Endodermal cell (in vitro differentiated cells): ENCODE measurements at places on chromosomes 7 and 10. TPM values are rescaled to one million over a fixed set of nuclear protein-coding genes. Genes with fewer than 3 reads are reported as not detected.

The CDH23 gene
- 2.1 and 2.2 TPM in 2 replicates for total RNA-seq

- peaks cover 55% of the 10 kb centered on the region for H3K36me3 ChIP-seq
- no peak for DNase-seq
- H3K4me1 ChIP-seq: no peaks in the 10 kb centered on the region
- no peak overlapping the region for H3K4me3 ChIP-seq
Measured at GRCh38 chr7:96685755-96686154, 23.9 kb downstream of the SEM1 start.

- H3K4me1 ChIP-seq: no peaks in the 10 kb centered on the region
- H3K27ac ChIP-seq: no peak overlapping the region
- H3K36me3 ChIP-seq: no peaks in the 10 kb centered on the region
- no peak overlapping the region for H3K4me3 ChIP-seq
Measured at GRCh38 chr7:77327932-77328628, 88.1 kb downstream of the GSAP start.

The FXYD4 gene
- total RNA-seq: not detected in 2 replicates

DNA sequence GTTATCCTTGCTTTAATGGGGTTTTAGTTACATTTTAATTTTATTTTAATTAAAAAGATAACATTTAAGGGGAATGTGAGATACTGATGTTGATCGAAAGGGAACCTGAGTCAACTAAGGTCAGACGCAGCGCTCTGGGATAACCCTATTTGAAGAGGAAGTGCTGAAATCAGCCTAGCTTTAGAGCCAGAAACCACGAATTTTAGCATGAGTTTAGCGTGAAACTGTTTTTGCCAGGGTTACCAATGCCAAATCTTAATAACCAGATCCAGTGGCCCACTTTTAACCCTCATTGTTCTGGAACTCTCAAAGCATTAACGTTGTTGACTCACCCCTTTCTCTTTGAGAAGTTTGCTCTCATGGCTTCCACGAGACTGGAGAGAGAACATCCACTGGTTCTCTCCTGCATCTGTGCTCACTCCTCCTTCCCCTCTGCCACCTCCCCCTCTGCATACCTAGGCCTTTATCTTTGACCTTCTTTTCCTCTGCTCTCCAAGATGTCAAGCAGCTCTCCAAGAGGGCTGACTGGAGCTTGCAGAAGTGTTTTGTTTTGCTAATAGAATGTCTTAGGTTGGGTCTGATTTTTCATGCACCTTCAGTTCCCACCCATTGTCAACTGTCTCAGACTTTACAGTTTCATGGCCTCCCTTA, 198.3 kb upstream of the CELF2 start:
- no peak overlapping the region for H3K4me3 ChIP-seq
- DNase-seq: no peak
- no peak overlapping the region for H3K27ac ChIP-seq
- H3K4me1 ChIP-seq: no peaks in the 10 kb centered on the region
- H3K36me3 ChIP-seq: no peaks in the 10 kb centered on the region

The ICA1 gene
- 49.5 to 53.3 TPM (median 50.2 TPM) in 3 replicates for total RNA-seq

The CACNB2 gene
- 1.9 to 3.3 TPM (median 2.2 TPM) in 3 replicates for total RNA-seq

The ZFYVE27 gene
- total RNA-seq: 25.5 and 33.5 TPM in 2 replicates

- H3K27me3 ChIP-seq: no peaks in the 10 kb centered on the region
- DNase-seq: peak; percentile 82
- H3K4me3 ChIP-seq: no peak overlapping the region
- no peaks in the 10 kb centered on the region for H3K36me3 ChIP-seq
- no peak overlapping the region for H3K27ac ChIP-seq
Measured at GRCh38 chr7:27269455-27269854, 26.9 kb downstream of the EVX1 start.

GRCh38 chr7:127654404-127655394, 2.7 kb downstream of the SND1 start:
- no peak for DNase-seq
- H3K27me3 ChIP-seq: no peaks in the 10 kb centered on the region
- no peak overlapping the region for H3K27ac ChIP-seq
- H3K4me1 ChIP-seq: peaks cover 3% of the 10 kb centered on the region
- H3K4me3 ChIP-seq: peak overlapping the region; percentile 95

DNA sequence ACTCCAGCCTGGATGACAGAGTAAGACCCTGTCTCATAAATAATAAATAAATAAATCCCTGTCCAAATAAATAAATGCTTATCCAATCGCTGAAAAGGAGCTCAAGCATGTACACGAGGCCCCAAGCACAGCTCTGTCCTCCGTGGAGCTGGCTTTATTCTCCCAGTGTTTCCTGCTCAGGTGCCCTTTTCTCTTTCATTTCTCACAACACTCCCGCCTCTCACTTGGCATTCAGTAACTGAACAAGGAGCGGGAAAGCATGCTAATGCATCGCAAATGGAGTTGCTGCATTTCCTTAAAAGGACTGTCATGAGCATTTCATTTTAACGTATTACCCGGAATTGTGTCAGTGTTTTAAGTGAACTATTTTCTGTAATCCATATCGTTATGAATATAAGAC, 210.9 kb upstream of the C7orf33 start:
- H3K36me3 ChIP-seq: peaks cover 59% of the 10 kb centered on the region
- peak; percentile 48 for DNase-seq
- no peaks in the 10 kb centered on the region for H3K4me1 ChIP-seq
- no peak overlapping the region for H3K27ac ChIP-seq

DNA sequence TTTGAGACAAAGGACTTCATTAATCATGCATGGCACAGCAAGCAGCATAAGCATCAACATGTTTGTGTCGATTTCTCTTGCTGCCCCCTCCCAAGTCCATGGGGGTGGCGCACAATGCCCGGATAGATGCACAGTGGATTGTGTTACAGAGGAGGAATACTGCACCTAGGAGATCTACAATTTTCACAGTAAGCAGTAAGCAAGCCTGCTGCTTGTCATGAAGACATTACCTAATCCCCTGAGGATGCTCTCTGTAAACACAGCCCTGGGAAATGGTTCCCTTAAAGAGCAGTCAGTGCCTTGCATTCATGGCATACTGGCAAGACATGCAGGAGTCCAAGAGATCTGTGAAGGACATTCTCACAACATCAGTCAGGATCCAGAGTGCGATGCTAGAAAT, 137.7 kb downstream of the ETV1 start:
- peak; percentile 71 for DNase-seq
- H3K27me3 ChIP-seq: no peaks in the 10 kb centered on the region
- H3K27ac ChIP-seq: no peak overlapping the region
- H3K4me3 ChIP-seq: no peak overlapping the region
- H3K36me3 ChIP-seq: no peaks in the 10 kb centered on the region

The EN2 gene
- not detected in 2 replicates for total RNA-seq

- H3K4me3 ChIP-seq: no peak overlapping the region
- H3K27ac ChIP-seq: no peak overlapping the region
- no peak for DNase-seq
- no peaks in the 10 kb centered on the region for H3K4me1 ChIP-seq
Measured at GRCh38 chr10:33195608-33196376, 138.7 kb downstream of the NRP1 start.

DNA sequence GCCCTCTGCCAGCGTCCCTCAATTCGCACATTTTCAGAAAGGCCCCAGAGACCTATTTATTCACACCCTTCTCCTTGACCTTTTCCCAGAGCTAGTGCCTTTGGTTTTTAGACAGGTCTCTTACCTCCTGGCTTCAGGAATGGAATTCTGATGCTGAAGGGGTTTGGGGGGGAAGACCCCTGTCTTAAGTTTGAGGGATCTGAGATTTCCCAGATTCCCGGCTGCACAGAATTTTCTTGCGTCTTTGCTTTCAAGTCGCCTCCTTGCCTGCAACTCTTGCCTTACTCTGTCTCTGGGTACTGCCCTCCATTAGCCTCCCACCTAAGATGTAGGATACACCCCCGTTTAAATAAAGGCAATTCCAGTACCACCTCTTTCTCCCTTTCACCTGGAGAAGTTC, 1.9 kb downstream of the GATA3 start:
- no peak overlapping the region for H3K27ac ChIP-seq
- H3K36me3 ChIP-seq: peaks cover 26% of the 10 kb centered on the region
- H3K4me3 ChIP-seq: peak overlapping the region; percentile 97
- peaks cover 21% of the 10 kb centered on the region for H3K4me1 ChIP-seq

The GIMAP6 gene
- total RNA-seq: not detected in 3 replicates

DNA sequence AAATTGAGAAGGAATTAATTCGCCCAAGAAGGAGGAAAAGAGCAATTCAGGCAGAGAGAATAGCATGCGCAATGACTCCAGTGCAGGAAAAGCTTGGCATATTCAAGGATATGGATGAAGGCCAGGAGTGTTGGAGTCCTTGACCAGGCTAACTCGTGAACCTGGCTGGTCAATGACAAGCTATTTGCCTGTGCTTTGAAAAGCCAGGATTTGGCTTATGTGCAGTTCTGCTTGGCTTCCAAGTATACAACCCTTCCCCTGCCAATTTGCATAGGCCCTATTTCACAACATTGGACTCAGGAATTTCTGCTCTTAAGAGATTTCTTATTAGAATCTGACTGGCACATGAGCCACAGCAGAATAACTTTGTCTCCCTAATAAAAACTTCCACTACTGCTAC, 72.3 kb upstream of the SP8 start:
- H3K4me1 ChIP-seq: no peaks in the 10 kb centered on the region
- no peaks in the 10 kb centered on the region for H3K36me3 ChIP-seq
- no peak overlapping the region for H3K27ac ChIP-seq
- H3K4me3 ChIP-seq: no peak overlapping the region
- no peaks in the 10 kb centered on the region for H3K27me3 ChIP-seq
- DNase-seq: no peak

DNA sequence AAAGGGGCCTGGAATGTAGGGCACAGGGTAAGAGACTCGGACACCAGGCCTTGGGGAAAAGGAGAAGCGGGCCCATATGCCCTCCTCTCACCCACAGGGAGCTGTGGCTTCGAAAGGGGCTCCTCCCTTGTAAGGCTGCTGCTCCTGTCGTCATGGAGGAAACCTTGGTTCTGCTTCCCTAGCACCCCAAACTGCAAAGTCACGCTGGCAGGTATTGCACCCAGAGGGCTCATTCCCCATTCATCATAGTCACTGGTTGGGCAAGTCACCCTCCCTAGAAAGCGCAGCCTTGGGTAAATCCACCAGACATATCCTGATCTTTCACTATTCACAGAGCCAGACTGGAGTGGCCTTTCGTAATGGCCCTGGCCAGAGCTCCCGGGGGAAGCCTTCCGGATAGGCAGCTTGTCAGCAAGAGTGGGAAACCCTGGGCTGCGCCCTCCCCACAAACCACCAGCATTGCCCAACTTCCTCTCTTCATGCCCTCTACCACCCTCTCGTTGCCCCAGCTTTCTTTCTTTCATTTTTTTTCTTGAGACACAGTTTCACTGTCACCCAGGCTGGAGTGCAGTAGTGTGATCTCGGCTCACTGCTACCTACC, 121.0 kb downstream of the HIP1 start:
- no peaks in the 10 kb centered on the region for H3K36me3 ChIP-seq
- H3K27ac ChIP-seq: no peak overlapping the region
- H3K27me3 ChIP-seq: no peaks in the 10 kb centered on the region
- H3K4me3 ChIP-seq: no peak overlapping the region

The SH2D4B gene
- total RNA-seq: 0.13 TPM in 1 of 2 replicates, not detected in the other

DNA sequence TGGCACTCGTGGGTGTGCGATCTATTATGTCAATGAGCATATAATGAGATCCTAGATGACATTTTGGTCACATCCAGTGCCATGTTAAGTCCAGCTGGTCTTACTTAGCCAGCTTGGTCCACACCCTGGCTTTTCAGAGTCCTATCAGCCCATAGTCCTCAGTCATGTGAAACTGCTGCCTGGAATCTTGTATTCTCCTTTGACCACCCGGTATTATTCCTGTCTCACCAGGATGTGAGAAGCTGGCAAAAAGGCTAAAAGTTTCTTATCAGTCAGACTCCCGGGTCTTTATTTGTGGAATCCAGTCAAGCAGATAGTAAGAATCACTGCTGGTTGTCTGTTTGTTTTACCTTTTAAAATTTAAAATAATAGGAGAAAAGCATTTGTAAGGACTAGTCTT, 705.6 kb upstream of the GHITM start:
- H3K4me1 ChIP-seq: peaks cover 13% of the 10 kb centered on the region
- H3K27ac ChIP-seq: no peak overlapping the region
- no peaks in the 10 kb centered on the region for H3K36me3 ChIP-seq
- peak overlapping the region; percentile 17 for H3K4me3 ChIP-seq
